CD8-positive, alpha-beta memory T cell (primary cell): ENCODE measurements at places on chromosomes 13 and 19. TPM values are rescaled to one million over a fixed set of nuclear protein-coding genes. Genes with fewer than 3 reads are reported as not detected.

ZNF211 gene
- total RNA-seq, result 12.1 TPM

CYP2A6 gene
- not detected for total RNA-seq

CGB2 gene
- not detected for total RNA-seq

ELSPBP1 gene
- total RNA-seq, result not detected

DNA sequence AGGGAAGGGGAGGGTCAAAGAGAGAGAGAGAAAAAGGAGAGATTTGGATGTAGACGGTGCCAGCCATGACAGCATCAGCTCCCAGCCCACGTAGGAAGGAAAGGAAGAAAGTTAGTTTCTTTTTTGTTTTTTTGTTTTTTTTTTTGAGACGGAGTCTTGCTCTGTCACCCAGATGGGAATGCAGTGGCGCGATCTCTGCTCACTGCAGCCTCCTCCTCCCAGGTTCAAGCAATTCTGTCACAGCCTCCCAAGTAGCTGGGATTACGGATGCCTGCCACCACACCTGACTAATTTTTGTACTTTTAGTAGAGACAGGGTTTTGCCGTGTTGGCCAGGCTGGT is 27.6 kb downstream of the ELL start:
- peak; percentile 58 for DNase-seq
- no peaks in the 10 kb centered on the region for H3K27me3 ChIP-seq
- peak overlapping the region; percentile 21 for H3K4me3 ChIP-seq
- no peaks in the 10 kb centered on the region for H3K36me3 ChIP-seq

C13orf42 gene
- not detected for total RNA-seq

PTPRH gene
- not detected for total RNA-seq

- no peaks in the 10 kb centered on the region for H3K36me3 ChIP-seq
- no peaks in the 10 kb centered on the region for H3K4me1 ChIP-seq
- H3K27me3 ChIP-seq, result no peaks in the 10 kb centered on the region
- no peak overlapping the region for H3K27ac ChIP-seq
- DNase-seq, result no peak
Observed at GRCh38 chr13:76293751-76294150, 592.5 kb downstream of the KCTD12 start.

TMEM145 gene
- total RNA-seq, result not detected

GRCh38 chr13:91767651-91768050 is 369.2 kb downstream of the GPC5 start:
- H3K27me3 ChIP-seq, result no peaks in the 10 kb centered on the region
- DNase-seq, result no peak
- H3K36me3 ChIP-seq, result no peaks in the 10 kb centered on the region
- H3K27ac ChIP-seq, result no peak overlapping the region
- H3K4me1 ChIP-seq, result no peaks in the 10 kb centered on the region

ZNF99 gene
- not detected for total RNA-seq

NCAN gene
- not detected for total RNA-seq

- no peaks in the 10 kb centered on the region for H3K36me3 ChIP-seq
- H3K4me3 ChIP-seq, result no peak overlapping the region
- H3K27ac ChIP-seq, result no peak overlapping the region
- no peak for DNase-seq
Observed at GRCh38 chr13:52706081-52706480, 33.5 kb downstream of the CNMD start.

- no peak overlapping the region for H3K4me3 ChIP-seq
- H3K27me3 ChIP-seq, result no peaks in the 10 kb centered on the region
- H3K4me1 ChIP-seq, result peaks cover 25% of the 10 kb centered on the region
- H3K36me3 ChIP-seq, result peaks cover 3% of the 10 kb centered on the region
- H3K27ac ChIP-seq, result no peak overlapping the region
Observed at GRCh38 chr19:18309525-18310064, 13.3 kb downstream of the LSM4 start.

- H3K36me3 ChIP-seq, result no peaks in the 10 kb centered on the region
- no peak overlapping the region for H3K27ac ChIP-seq
- H3K27me3 ChIP-seq, result no peaks in the 10 kb centered on the region
- H3K4me1 ChIP-seq, result no peaks in the 10 kb centered on the region
- DNase-seq, result no peak
- H3K4me3 ChIP-seq, result no peak overlapping the region
Observed at GRCh38 chr13:39967199-39967959, 311.9 kb downstream of the COG6 start.

GRCh38 chr13:22405891-22406290 is 735.0 kb downstream of the FGF9 start:
- H3K36me3 ChIP-seq, result no peaks in the 10 kb centered on the region
- no peaks in the 10 kb centered on the region for H3K27me3 ChIP-seq
- no peak for DNase-seq

DNA sequence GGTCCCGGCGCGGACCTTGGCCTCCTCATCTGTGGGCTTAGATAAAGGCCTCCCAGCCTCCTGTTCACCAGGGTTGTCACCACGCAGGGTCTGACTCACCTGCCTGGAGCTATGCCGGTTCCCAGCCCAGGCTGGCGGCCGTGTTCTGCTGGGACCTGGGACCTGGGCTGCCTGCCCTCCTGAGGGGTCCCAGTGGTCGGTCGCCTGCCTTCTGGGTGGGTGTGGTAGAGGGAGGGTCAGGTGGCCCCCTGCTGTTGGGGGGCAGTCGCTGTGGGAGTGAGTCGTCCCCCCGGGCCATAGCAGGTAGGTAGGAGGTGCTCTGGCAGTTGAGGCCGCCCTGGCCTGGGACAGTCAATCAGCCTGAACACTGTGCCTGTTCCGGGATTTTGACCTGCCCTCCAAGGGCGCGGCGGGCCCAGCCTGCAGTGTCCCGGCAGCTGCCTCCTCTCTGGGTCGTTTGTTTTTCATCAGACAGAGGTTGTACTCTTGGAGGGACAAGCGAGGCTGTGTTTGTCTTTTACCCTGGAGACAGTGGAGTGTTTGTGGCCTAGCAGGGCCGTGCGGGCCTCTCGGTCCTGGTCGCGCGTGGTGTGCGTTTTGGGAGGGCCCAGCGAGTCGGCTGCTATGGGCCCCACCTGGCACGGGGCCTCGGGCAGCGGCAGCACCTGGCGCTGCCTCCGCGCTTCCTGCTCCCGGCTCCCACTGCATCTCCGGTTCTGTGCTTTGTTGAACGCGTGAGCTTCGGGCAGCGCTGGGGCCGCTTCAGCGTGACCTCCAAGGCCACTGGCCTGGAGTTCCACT is 2.6 kb downstream of the ADAT3 start:
- no peaks in the 10 kb centered on the region for H3K36me3 ChIP-seq
- no peak overlapping the region for H3K27ac ChIP-seq
- DNase-seq, result no peak
- no peak overlapping the region for H3K4me3 ChIP-seq
- no peaks in the 10 kb centered on the region for H3K27me3 ChIP-seq
- peaks cover 15% of the 10 kb centered on the region for H3K4me1 ChIP-seq

DNA sequence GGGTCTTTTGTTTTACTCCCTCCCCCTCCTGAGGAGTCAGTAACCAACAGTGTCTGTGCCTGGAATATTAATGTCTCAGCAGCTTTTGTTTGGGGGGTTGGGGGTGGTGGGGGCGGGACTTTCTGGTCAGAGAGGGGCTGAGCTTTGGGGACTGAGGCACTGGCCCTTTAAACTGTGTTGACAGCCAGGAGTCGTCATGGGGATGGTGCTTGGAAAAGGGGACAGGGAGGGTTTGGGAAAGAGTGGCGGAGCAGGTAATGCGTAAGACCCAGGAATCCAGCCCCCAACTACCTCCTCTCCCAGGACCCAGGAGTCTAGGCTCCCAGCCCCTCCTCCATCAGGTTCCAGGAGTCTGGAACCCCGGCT is 5.2 kb downstream of the CADM4 start:
- no peak overlapping the region for H3K27ac ChIP-seq
- H3K27me3 ChIP-seq, result peaks cover 15% of the 10 kb centered on the region
- H3K4me1 ChIP-seq, result peaks cover 6% of the 10 kb centered on the region
- no peaks in the 10 kb centered on the region for H3K36me3 ChIP-seq
- DNase-seq, result no peak
- H3K4me3 ChIP-seq, result no peak overlapping the region

GRCh38 chr19:33840783-33841182 is 44.1 kb downstream of the KCTD15 start:
- H3K4me3 ChIP-seq, result no peak overlapping the region
- no peaks in the 10 kb centered on the region for H3K27me3 ChIP-seq
- no peaks in the 10 kb centered on the region for H3K36me3 ChIP-seq
- no peaks in the 10 kb centered on the region for H3K4me1 ChIP-seq
- no peak overlapping the region for H3K27ac ChIP-seq
- DNase-seq, result no peak

- no peaks in the 10 kb centered on the region for H3K36me3 ChIP-seq
- no peak for DNase-seq
- H3K27ac ChIP-seq, result no peak overlapping the region
- H3K4me1 ChIP-seq, result no peaks in the 10 kb centered on the region
Observed at GRCh38 chr13:96553796-96554195, 440.5 kb downstream of the OXGR1 start.

- H3K4me3 ChIP-seq, result no peak overlapping the region
- no peaks in the 10 kb centered on the region for H3K36me3 ChIP-seq
- H3K4me1 ChIP-seq, result peaks cover 5% of the 10 kb centered on the region
- DNase-seq, result no peak
- no peaks in the 10 kb centered on the region for H3K27me3 ChIP-seq
Observed at GRCh38 chr13:40120288-40120687, 464.8 kb downstream of the COG6 start.

DNA sequence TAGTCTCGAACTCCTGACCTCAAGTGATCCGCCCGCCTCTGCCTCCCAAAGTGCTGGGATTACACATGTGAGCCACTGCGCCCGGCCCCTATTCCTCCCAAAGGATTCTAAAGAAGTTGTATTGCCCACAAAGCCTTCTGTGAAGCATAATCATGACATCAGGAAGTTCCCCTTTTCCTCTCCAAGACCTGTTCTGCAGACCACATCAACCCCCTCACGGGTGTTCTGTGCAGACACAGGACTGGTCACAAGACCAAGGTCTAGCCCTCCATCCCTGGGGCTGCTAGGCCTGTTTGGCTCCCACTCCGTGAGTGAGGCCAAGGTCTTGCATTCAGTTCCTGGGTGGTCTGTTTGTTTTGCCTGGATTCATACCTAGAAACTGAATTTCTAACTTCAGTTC is 178.1 kb downstream of the FLT1 start:
- no peaks in the 10 kb centered on the region for H3K27me3 ChIP-seq
- no peak overlapping the region for H3K27ac ChIP-seq
- no peaks in the 10 kb centered on the region for H3K4me1 ChIP-seq
- DNase-seq, result no peak

DNA sequence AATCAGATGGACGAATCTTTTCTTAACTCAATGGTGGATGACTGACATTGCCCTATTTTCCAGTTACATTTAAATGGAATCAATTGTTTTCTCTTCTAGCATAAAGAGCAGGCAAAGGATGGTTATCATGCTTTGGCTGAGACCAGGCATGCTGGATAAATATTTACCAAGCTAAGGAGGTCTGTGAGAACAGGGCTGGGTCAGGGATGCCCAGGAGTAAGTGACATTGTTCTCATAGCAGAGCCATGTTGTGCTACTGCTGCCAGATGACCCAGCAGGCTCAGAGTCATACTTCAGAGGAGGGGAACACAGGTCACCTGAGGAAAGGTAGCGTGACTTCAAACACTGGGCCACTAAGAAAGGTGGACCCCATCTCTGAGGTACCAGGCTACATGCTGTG is 116.0 kb upstream of the RNF113B start:
- H3K27ac ChIP-seq, result no peak overlapping the region
- H3K27me3 ChIP-seq, result no peaks in the 10 kb centered on the region
- H3K36me3 ChIP-seq, result no peaks in the 10 kb centered on the region
- no peaks in the 10 kb centered on the region for H3K4me1 ChIP-seq
- no peak for DNase-seq

TRPC4 gene
- not detected for total RNA-seq

- H3K36me3 ChIP-seq, result peaks cover 13% of the 10 kb centered on the region
- peak overlapping the region; percentile 68 for H3K4me3 ChIP-seq
- peaks cover 36% of the 10 kb centered on the region for H3K4me1 ChIP-seq
- no peaks in the 10 kb centered on the region for H3K27me3 ChIP-seq
Observed at GRCh38 chr19:2268861-2269243, 12.6 kb upstream of the JSRP1 start.

DNA sequence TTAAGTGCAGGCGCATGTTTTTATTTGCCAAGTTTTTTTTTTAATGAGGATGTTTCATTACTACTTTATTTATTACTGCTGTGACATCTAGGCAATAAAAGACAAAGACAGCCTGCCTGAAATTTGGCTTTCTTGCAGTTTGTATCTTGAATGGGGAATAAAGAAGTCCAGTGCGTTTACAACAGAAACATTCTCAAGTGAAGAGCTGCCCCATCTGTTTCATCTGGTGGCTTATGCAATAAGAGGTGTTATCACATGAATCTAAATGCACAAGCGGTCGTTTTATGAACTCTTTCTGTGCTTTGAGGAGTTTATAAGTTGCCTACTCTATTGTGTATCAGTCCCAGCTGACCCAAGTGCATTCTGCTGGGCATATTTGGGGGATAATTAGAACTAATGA is 12.6 kb upstream of the MAB21L1 start:
- no peak overlapping the region for H3K27ac ChIP-seq
- no peak overlapping the region for H3K4me3 ChIP-seq
- no peaks in the 10 kb centered on the region for H3K36me3 ChIP-seq
- DNase-seq, result no peak
- no peaks in the 10 kb centered on the region for H3K4me1 ChIP-seq

DNA sequence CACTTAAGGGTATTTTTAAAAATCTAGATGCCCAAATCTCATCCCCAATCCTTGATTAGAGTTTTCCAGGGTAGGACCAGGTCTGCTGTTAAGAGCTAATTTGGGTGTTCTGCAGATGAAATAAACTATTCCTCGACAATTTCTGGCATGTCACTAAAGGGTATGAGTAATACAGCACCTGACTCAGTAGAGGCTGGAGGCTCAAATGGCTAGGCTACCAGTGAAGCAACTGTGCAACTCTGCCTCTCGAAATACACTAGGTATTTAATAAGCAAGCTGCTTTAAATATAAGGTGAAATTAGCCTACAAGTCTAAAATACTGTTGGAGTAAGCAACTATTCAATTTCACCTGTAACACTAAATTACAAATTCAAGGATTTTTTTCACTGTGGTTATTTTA is 1.5 kb downstream of the RNF6 start:
- no peak for DNase-seq
- peaks cover 31% of the 10 kb centered on the region for H3K36me3 ChIP-seq

KLK8 gene
- not detected for total RNA-seq

DNA sequence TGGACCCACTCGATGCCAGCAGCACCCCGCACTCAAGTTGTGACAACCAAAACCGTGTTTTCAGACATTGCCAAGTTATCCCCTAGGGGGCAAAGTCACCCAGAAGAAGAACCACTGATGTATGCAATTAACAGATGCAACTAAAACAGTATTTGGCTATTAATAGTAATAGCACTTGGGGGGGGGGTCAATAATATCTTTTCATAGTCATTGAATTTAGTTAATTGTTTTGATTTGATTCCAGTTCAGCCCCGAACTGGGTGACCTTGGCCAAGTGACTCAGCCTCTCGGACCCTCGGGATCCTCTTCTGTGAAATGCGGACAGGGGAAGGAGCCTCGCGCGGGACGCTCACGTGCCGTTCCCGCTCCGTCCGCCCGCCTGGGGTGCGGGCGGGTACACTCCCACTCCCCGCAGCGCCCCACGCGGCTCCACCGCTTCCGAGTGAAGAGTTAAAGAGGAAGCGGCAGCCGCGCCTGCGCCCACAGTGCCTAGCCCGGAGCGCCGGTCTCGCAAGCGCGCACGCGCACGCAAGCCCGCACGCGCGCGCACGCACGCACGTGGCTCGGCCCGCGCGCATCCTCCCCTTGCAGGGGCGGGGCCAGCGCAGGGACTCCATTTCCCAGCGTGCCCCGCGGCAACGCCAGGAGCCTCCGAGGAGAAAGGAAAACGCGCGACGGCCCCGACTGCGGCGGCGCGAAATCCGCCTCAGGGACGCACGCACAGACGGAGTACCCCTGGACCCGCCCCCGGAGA is 435 bp upstream of the DAZAP1 start:
- H3K4me1 ChIP-seq, result peaks cover 47% of the 10 kb centered on the region
- H3K27me3 ChIP-seq, result no peaks in the 10 kb centered on the region
- peak; percentile 99 for DNase-seq
